Activated T-cell treated with anti-CD3 and anti-CD28 coated beads for 24 hours (primary cell): ENCODE measurements at places on chromosomes 11 and 22.

- no peak for DNase-seq
Measured at GRCh38 chr11:47573321-47573720, 5.4 kb downstream of the KBTBD4 start.

- DNase-seq = no peak
Measured at GRCh38 chr11:65560555-65561418, 2.6 kb upstream of the LTBP3 start.

DNA sequence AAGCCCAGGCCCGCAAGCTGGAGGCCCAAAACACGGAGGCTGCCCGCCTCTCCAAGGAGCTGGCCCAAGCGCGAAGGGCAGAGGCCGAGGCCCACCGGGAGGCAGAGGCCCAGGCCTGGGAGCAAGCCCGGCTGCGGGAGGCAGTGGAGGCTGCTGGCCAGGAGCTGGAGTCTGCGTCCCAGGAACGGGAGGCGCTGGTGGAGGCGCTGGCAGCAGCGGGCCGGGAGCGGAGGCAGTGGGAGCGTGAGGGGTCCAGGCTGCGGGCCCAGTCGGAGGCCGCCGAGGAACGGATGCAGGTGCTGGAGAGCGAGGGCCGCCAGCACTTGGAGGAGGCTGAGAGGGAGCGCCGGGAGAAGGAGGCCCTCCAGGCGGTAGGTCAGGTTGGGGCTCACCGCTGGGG, 4.8 kb downstream of the CCDC88B start:
- no peak for DNase-seq

DNA sequence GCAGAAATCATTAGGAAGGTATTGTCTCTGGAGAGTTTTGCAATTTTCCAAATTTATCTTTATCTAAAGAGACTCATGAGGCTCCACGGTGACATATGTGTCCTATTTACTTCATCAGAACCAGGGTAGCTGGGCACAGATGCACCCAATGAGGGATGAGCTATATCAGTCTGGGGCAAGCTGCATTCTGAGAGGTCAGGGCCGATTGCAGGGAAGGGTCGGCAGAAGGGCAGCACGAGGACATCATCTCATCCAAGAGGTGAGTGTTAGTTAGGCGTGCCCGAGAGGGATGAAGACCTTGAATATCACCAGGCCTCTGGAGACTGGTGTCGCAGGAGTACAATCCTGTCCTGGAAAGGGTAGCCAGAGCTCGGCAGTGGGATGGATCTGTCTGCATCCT, 41.0 kb upstream of the SPON1 start:
- DNase-seq = no peak

DNA sequence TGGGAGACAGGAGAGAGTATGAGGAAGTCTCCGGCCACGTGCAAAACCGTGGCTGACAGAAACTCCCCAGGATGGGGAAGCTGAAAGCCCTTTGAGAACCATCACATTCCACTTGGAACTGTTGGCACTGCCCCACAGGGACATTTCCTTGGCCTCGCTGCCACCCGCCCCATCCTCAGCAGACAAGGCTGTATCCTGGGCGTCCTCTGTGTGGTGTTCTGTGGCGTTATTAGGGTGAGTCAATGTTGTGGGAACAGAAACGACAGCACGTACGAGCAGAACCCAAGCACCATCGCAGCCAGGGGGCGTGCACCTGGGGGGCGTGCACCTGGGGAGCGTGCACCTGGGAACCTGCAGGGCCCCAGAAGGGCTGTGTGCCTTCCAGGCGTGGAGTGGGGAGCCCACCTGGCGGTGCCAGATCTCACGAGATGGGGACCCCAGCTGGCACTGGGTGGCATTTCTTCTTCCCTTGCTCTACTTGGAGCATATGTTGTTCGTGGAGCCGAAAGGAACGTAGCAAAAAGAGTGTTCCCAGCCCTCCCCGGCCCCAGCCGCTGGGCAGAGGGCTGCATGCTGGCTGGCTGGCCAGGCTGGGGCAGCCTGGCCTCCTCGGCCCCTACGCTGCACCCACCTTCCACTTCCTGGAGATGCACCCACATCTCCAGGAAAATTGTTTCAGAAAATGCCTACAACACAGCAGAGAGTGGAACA, 35.4 kb downstream of the NFAM1 start:
- no peak for DNase-seq

DNA sequence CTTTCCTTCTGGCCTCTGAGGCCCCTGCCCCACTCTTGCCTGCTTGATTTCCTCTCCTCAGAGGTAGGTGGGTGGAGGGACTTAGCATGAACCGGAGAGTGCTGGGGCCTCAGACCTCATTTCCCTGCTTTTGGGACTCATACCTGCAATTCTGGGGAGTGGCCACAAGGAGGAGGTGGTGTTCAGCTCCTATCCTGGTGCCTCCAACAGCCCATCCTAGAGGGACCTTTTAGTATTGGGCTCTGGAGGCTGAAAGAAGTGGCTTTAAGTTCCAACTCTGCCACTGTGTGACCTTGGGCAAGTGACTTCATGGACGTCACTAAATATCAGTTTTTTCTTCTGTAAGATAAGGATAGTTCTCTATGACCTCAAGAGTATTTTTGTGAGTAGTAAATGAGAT, 98.6 kb downstream of the KIAA1671 start:
- no peak for DNase-seq

GRCh38 chr11:126476266-126476924, 120.9 kb downstream of the ST3GAL4 start:
- DNase-seq = no peak

- DNase-seq = no peak
Measured at GRCh38 chr11:57222239-57222638, 14.8 kb downstream of the APLNR start.

- no peak for DNase-seq
Measured at GRCh38 chr22:37343863-37344734, 61.8 kb downstream of the CYTH4 start.

DNA sequence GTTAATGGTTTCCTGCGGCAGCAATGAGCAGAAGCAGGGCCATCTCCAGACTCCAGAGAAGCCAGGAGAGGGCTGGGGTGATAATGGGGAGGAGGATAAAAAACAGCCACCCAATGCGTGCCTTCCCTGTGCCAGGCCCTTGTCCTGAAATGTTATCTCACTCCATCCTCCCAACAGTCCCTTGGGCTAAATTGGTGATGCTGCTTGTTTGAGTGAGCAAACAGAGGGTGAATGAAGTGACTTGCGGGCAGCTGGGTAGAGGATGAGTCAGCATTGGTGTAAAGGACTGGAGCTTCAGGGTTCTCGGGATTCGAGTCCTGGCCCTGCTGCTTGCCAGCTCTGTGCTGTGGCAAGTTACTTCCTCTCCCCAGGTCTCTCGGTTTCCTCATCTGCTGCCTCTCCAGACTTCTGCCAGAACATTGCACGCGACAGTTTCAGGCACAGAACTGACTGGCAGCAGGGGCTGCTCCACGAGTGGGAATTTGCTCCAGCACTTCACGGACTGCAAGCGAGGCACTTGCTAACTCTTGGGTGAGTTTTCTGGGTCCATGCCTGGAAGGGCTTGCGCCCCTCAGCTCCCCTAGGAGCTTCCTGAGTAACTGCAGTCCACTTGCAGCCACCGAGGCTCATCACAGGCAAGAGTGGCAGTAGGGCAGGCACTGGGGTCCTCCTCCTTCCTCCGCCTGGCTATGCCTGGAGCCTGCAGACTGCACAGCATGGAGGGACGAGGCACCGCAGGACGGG, at the start of gene P2RY6:
Gene P2RY6, plus strand, starts transcription at position 403 of the 744 bp plus-strand sequence. CDS start 24,181 bp downstream, outside the sequence.
- DNase-seq = no peak

DNA sequence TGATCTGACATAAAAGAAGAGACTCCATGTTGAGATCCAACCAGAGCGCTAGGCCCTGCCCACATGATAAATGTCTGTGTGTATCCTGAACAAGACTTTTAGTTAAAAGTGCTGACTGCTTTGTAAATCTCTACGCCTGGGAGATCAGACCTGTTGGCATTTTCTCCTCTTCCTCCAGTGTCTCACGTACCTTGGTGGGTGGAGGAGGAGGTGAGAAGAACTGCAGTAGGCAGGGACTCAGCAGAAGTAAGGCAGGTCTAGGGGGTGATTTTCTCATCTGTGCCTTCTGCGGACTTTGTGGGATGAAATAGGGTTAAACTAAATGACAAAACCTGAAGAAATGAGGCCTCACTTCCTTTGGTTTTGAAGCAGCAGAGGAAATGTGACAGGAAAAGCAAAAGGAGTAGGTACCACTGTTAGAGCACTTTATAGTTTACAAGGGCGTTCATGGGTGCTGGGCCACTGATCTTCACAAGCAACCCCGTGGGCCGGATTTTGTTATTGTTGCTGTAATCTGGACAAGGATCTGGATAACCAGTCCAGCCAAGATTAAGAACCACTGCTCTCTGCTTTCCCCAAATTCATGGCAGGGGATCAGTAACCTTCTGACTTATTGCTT, 36.7 kb upstream of the PLET1 start:
- no peak for DNase-seq

- DNase-seq = no peak
Measured at GRCh38 chr22:36015811-36016529, 12.7 kb downstream of the RBFOX2 start.

DNA sequence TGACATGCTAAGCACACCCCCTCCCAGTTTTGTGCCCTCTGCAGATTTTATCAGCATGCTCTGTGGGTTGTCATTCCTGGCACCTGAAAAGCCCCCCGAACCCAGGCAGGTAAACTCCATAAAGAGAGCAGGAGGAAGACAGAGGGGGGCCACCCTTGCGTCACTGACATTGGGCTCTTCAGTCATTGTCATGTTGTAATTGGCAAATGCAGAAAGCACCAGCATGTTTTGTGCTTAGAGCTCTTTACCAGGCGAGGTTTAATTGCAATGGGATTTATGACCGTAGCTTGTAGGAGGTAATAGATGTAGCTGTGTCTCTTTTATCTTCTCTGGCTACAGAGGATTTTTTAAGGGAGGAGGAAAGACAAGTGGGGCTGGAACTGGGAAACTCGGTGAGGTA, 201.7 kb downstream of the GRIK4 start:
- no peak for DNase-seq

GRCh38 chr11:75107187-75107586, 10.5 kb upstream of the OR2AT4 start:
- no peak for DNase-seq

GRCh38 chr11:59264736-59265135, 52.0 kb upstream of the MPEG1 start:
- no peak for DNase-seq
